Activated CD4-positive, alpha-beta T cell treated with anti-CD3 and anti-CD28 coated beads, Interleukin-2, amount 50 U/mL, for 1 hour (primary cell): ENCODE measurements at places on chromosomes 16 and 17.
A peak's percentile ranks its signal among the peaks of the same experiment; 100 is the strongest.

DNA sequence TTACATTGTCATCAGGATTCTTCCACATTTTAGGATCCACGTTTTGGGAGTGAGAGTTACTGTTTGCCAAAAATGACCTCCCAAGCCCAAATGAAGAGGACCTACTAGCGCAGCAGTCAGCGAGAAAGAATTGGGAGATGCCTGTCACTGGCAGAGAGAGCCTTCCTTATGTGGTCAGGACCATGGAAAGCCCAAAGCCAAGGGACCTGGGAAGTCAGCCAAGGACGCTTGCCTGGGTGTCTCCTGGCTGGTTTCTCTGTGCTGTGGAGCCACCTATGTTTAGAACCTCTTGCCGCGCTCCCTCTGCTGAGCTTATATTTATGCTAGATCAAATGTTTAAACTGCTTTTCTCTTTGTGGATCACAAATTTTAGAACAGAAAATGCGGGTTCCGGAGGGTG, 24.9 kb upstream of the RHBDL3 start:
- DNase-seq = no peak

DNA sequence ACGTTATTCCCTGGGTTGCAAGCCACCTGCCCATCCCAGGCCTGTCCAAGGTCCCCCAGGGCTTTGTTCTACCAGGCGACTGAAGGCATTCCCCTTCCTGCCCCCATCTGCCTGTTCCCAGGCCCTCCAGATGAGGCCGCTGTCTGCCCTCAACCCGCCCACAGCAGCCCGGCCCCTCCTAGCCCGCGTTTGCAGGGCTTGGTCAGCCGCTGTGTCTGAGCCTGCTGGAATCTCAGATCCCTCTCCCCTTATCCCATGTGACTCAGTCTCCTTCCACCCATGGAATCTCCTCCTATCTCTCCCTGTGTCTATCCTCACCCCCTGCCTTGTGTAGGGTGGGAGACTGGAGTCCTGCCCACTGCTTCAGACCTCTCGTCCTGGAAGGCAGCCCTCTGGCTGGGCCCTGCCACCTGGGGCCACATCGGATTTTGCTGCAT, 186.0 kb upstream of the TNRC6C start:
- peak; percentile 67 for DNase-seq

DNA sequence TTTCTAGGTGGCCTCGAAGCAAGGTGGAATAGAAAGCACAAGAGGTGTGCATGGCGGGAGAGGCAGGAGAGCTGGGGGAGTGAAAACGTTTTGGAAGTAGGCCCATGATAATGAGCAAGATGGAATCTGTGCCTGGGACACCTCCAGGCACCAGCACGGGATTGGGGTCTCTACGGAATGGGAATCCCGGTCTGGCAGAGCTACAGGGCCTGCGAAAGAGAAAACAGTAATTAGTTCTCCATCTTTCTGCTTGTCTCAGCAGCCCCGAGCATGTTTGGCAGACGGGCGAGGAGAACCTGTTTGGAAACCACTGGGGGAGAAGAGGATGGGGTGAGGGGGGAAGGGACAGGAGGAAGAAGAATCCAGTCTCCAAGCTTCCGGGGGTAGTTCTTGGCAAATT, 258.7 kb downstream of the SOX9 start:
- no peak for DNase-seq

GRCh38 chr16:275041-275641, 603 bp downstream of the RGS11 start:
- peak; percentile 13 for DNase-seq

GRCh38 chr17:34851961-34852540, 109.2 kb downstream of the CCT6B start:
- DNase-seq = no peak

GRCh38 chr17:71349908-71350600, 770.8 kb upstream of the SOX9 start:
- DNase-seq = no peak

DNA sequence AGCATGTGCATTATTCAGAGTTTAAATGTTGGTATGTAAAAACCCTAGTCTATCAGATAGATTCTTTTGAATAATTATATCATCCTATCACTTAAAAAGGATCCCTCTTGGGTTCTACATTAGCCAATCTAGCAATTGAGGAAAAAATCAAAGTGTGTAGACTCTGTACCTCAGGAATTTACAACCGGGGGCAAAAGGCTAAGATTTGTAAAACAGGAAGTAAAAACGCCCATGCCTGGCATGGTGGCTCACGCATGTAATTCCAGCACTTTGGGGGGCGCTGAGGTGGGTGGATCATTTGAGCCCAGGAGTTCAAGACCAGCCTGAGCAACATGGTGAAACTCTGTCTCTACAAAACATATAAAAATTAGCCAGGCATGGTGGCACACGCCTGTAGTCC, 58.6 kb downstream of the SLC6A4 start:
- no peak for DNase-seq

GRCh38 chr16:84922351-84923120, 88.8 kb downstream of the ZDHHC7 start:
- DNase-seq = no peak

GRCh38 chr17:11757815-11758214, 159.5 kb downstream of the DNAH9 start:
- DNase-seq = no peak

DNA sequence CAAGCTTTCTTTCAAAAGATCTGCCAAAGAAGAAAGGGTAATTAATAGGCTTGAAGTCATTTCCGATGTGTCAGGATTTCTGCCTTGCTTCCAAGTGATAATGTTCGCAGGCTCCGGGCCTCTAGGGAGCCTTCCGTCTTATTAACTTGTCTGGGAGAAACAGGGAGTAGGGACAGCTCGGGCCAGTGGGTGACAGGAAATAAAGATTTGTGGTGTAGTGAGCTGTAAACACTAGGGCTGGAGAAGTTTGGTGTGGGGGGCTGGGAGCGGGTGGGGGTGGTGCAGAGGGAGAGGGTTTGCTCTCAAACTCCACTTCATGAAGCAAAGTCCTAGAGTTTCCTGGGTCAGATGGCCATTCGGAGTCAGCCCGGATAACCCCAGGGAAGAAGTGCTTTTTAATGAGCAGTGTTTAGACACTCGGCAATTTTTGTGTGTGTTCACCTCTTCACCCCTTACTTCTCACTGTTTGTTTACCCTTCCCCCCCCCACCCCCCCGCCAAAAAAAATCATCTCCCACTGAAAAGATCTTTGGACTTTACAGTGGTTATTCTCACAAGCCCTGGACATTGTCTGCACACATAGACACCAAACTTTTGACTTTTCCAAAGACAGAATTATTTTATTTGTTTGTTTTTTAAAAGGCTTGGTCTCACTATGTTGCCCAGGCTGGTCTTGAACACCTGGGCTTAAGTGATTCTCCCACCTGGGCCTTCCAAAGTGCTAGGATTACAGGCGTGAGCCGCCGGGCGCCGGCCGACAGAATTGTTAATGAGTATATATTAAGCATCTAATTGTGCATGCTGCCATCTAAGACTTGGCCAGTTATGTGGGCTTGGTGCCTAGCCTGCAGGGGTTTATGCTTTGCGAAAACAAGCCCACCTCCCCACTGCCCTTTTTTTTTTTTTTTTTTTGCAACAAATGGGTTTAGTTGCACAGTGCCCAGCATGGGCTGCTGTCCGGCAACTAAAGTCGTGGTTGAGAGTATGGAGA, 196.4 kb downstream of the CCDC182 start:
- no peak for DNase-seq

- no peak for DNase-seq
These were observed 16.4 kb upstream of the KRT19 start for GRCh38 chr17:41544491-41544892.

- DNase-seq = no peak
These were observed 12.0 kb upstream of the SLC12A3 start for GRCh38 chr16:56852968-56853367.

DNA sequence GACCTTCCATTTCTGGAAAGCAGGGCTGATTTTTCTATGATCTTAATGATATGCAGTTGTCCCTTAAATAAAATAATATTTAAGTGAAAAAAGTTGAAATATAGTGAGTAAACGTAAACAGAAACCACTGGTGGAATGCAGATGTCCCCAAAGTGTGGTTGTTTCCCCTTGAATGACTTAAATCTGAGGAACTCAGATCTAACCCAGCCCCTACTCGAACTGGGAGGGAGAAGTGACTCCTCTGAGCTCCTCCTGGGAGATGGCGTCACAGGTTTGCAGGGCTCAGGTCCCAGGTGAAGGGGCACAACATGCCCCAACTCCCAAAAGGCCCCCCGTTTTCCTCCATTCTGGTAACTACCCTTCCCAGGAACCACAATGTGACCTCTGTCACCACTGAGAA, 142.8 kb downstream of the IRF8 start:
- no peak for DNase-seq

GRCh38 chr16:62190426-62190825, 154.2 kb upstream of the CDH8 start:
- DNase-seq = no peak

GRCh38 chr17:55420776-55421178, 858 bp downstream of the MMD start:
- DNase-seq = peak; percentile 28

- DNase-seq = no peak
These were observed 46.2 kb upstream of the RBFOX3 start for GRCh38 chr17:79657036-79657435.
